ENCODE measurements at places on chromosomes 11 and 22. TPM values are rescaled to one million over a fixed set of nuclear protein-coding genes. Genes with fewer than 3 reads are reported as not detected.

DNA sequence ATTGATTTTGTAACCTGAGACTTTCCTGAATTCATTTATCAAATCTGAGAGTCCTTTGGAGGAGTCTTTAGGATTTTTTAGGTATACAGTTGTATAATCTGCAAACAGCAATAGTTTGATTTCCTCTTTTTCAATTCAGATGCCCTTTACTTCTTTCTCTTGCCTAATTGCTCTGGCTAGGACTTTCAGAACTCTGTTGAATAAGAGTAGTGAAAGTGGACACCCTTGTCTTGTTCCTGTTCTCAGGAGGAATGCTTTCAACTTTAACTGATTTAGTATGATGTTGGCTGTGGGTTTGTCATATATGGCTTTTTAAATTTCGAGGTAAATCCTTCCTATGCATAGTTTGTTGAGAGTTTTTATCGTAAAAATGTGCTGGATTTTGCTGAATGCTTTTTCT lies 227.4 kb downstream of the CSNK2A3 start:
- DNase-seq: no peak

GRCh38 chr22:19841641-19842392 lies 12.9 kb downstream of the GNB1L start:
- DNase-seq: no peak

The PAMR1 gene
- 2.3 TPM for total RNA-seq

DNA sequence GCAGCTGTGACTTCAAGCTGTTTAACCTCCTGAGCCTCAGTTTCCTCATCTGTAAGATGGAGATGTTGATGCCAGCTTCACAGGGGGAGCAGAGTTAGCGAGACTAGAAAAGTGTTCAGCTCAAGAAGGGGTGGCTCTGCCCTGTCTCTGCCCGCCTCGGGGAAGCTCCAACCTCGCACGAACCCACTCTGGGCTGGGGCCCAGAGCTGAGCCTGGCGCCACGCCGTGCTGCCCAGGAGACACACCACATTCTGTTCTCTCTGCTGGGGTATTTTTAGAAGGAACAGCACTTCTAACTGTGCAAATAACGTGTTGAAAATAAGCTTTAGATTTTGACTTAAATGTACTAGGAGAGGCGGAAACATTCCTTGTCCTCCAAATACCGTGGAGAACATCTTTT lies 74.1 kb downstream of the PHF21B start:
- DNase-seq: no peak

GRCh38 chr11:122632181-122632824 lies 23.2 kb upstream of the UBASH3B start:
- no peak for DNase-seq

GRCh38 chr11:103367650-103368049 lies 258.4 kb downstream of the DYNC2H1 start:
- DNase-seq: no peak

GRCh38 chr11:9025101-9025850 lies 21.5 kb upstream of the NRIP3 start:
- DNase-seq: no peak

- peak; percentile 63 for DNase-seq
Observed at GRCh38 chr11:72015511-72016061, 16.9 kb downstream of the IL18BP start.

GRCh38 chr11:332651-333480 lies 12.2 kb upstream of the IFITM3 start:
- DNase-seq: no peak

GRCh38 chr22:36144886-36145541 lies 15.5 kb downstream of the APOL3 start:
- peak; percentile 43 for DNase-seq
